SW 1271 (cell line): ENCODE measurements at places on chromosomes 1 and 21.

- DNase-seq: no peak
These were observed 14.2 kb downstream of the MTOR start for GRCh38 chr1:11248169-11248568.

GRCh38 chr1:243402868-243403267, 147.0 kb downstream of the SDCCAG8 start:
- no peak for DNase-seq

DNA sequence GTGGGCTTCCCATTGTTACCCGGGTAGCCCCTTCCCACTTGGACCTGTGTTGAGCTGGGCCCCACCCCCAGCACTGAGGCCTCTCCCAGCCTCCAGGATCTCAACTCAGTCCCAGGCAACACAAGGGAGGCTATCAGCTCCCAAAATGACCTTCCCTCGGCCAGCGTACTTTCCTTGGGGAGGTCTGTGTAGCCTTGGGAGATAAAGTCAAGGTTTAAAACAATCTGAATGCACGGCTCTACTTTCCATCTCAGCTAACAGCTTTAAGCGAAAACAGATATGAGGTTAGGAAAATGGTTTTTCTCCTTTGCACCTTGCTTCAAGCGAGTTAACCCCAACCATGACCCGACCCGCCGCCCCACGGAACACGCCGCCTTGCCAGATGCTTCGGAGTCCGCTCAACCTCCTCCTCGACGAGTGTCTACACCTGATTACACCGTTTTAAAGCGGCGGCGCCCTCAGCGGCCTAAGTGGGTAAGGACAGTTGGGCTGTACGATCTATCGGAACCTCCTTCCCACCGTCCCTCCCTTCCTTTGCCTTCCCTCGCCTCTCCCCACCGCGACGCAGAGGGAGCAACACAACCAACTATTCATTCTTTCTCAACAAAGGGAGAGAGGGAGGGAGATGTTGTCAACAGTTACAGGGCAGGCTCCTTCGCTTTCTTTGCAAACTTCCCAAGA, 1.1 kb downstream of the BCAR3 start:
- peak; percentile 78 for DNase-seq

DNA sequence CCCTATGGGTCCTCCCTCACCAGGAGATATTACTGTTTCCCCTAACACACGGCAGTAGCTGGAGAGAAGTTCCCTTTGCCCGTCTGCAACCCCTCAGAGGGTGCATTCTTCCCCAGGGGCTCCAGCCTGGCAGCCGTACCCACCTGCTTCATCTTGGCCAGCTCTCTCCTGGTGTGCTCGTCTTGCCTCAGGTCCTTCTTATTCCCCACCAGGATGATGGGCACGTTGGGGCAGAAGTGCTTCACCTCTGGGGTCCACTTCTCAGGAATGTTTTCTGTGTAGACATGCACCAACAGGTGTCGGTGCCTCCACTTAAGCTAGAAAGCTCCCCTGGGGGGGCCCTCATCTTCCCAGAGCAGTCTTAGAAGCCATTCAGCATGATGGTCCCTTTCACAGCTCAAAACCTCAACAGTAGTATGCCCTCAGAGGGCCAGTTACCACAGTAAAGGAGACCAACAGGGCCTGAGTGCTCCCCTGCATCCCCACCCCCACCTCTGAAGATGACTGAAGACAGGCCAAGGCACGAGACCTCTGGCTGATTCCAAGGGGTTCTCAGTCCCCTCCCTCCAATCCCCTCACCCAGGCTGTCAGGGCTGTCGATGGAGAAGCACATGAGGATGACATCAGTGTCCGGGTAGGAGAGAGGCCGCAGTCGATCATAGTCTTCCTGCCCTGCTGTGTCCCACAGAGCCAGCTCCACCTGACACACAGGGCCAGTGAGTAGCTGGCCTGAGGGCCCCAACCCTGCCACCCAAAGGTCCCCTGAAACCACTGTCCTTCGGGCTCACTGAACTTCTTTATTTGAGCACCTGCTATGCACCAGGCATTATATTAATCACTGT, 4.3 kb downstream of the RHOC start:
- no peak for DNase-seq

DNA sequence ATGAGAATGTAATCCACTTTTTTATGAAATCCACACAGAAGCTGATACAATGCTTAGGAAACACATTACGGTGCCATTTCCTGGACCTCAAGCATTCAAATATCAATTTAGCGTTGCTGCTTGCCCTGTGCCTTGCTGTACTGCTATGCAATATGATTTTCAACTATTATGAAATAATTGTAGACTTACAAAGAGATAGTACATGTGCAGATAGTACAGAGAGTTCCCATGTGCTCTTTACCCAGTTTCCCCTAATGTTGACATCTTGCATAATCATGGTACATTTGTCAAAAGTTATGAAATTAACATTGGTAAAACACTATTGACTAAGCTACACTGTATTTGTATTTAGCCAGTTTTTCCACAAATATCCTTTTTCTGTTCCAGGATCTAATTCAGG, 37.7 kb upstream of the PTBP2 start:
- DNase-seq: no peak

DNA sequence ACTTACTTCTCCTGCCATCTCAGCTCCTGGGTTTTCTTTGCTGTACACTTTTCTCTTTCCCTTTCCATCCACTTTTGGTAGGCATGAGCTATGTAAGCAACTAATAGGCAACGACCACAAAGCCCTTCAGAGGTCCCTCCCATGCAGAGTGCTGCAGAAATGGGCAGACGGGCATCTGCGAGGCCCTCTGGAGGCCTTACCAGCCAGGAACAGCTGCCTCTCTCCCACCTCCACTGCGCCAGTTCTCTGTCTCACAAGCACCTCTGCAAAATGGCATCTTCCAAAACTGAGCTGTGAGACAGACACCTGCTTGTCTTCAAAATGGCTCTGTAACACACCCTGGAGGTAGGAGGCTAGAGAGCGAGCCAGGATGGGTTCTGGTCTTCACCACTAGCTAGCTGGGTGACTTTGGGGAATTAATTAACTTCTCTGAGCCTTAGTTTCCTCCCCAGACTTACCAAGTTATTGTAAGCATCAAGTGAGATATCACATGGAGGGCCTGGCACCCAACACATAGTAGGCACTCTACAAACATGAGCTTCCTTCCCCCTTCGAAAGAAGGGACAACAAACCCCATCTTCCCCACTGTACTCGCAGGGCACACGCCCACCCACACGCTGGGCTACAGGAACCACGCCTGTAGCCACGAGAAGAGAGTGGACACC, 62.0 kb downstream of the BCAR3 start:
- DNase-seq: no peak

DNA sequence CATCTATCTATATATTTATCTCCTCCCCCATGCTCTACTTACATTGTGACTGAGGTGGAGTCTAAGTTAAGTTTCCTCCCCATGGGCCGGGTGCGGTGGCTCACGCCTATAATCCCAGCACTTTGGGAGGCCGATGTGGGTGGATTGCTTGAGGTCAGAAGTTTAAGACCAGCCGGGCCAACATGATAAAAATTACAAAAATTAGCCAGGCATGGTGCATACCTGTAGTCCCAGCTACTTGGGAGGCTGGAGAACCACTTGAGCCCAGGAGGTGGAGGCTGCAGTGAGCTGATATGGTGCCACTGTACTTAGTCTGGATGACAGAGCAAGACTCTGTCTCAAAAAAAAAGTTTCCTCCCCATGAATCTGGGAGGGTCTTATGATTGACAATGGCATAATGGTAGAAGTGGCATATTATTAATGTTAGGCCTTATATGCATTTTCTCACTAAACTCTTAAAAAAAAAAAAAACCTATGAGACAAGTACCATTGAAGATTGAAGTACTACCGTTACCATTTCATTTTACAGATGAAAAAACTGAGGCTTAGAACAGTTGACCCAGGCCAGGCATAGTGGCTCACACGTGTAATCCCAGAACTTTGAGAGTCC, 11.2 kb downstream of the F11R start:
- no peak for DNase-seq

DNA sequence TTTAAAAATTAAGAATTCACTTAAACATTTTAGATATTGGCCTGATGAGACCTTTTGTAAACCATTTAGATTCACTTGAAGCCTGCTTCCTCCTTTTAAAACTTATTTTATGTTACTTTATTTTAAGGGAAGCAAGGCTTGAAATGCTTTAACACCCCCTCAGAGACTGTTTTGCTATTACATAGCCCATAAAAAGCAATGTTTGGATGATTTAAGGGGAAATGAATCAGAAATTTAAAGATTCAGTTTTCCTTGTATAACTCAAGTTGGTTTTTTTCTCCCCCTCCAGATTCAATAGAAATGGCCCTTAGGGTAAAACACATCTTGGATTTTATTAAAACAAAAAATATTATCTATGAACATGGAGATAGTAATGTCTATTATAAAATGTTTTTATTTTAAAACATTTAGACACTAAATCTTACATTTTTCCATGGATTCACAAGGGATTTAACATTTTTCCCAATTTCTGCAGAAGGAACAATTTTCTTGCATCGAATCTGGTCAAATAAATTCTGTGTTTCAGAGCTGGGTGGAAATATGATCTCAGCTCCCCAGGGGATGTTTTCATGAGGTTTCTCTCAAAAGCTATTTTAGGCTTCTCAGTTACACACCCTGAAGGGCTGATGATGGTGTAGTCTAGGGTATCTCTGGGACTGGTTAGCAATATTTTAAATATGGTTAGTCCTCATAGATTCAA, 69.3 kb upstream of the WARS2 start:
- no peak for DNase-seq

- no peak for DNase-seq
These were observed 2.3 kb upstream of the BACH1 start for GRCh38 chr21:29296446-29296845.
